ENCODE measurements at places on chromosomes 12 and 14. TPM values are rescaled to one million over a fixed set of nuclear protein-coding genes. Genes with fewer than 3 reads are reported as not detected.

- no peak for DNase-seq
Measured at GRCh38 chr14:39034481-39035296, 68.3 kb downstream of the SEC23A start.

- DNase-seq: no peak
Measured at GRCh38 chr12:43294916-43295315, 257.1 kb downstream of the ADAMTS20 start.

Gene ADCY4
- total RNA-seq: 3.4 TPM

Gene GALNT8
- 2.0 TPM for total RNA-seq

DNA sequence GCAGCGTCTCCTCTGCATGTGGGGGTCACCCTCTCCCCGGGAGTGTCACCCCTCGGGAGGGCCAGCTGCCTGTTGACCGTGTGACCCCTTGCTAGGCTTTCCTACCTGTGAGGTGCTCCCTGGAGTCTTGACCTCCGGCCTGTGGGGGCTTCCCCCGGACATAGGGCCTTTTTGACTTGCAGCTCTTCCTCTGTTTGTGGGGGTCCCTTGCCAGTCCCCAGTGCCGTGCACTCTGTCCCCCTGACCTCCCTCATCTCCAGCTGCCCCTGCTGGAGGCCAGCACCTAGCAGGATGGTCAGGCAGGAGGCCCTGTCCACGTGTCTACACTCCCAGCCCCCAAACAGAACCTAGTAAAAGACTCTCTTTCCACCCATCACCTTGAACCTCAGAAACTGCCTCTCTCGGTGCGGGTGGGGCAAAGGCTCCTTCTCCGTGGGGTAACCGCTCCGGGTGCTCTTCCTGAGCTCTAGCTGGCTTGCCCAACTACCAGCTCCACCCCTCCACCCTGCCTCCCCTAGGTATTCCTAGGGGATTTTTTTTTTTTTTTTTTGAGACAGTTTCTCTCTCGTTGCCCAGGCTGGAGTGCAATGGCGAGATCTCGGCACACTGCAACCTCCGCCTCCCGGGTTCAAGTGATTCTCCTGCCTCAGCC lies 810 bp downstream of the AACS start:
- no peak for DNase-seq

GRCh38 chr12:42221726-42222125 lies 16.3 kb downstream of the YAF2 start:
- DNase-seq: no peak

DNA sequence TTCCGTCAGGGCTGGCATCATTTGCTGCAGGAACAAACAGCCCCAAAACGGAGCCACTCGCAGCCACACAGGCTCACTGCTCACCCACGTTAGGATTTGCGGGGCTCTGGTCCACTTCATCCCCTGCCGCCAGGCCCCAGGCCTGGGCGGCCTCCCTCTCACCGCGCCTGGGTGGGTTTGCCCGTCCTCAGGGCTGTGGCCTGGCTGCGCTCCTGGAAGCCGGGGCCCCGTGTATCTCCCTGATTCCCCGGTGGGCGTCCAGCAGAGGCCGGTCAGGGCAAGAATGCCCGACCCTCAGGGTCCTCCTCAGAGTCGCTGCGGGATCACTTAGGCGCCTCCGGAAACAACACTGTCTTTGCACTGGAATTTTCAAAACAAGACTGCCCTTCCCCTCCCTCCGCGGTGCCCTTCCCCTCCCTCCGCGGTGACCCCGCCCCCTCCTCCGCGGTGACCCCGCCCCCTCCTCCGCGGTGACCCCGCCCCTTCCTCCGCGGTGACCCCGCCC lies 15.7 kb upstream of the FBRSL1 start:
- no peak for DNase-seq

Gene SOAT2
- total RNA-seq: 0.13 TPM

Gene ARG2
- total RNA-seq: 4.5 TPM
